NCI-H1105 treated with DMSO at 0.1 percent for 48 hours (cell line): ENCODE measurements at places on chromosomes 2 and 18.

DNA sequence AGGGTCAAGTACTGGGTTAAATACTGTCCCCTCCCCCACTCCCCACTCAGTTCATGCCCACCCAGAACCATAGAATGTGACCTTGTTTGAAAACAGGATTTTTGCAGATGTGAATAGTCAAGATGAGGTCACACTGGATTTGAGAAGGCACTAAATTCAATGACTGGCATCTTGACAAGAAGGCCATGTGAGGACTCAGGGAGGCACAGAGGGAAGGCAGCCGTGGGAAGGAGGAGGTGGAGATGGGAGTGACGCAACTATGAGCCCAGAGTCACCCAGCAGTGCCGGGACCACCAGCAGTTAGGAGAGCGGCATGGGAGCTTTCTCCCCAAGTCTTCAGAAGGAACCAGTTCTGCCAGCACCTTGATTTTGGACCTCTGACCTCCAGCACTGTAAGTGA is 257.3 kb downstream of the BCL2 start:
- DNase-seq = no peak

DNA sequence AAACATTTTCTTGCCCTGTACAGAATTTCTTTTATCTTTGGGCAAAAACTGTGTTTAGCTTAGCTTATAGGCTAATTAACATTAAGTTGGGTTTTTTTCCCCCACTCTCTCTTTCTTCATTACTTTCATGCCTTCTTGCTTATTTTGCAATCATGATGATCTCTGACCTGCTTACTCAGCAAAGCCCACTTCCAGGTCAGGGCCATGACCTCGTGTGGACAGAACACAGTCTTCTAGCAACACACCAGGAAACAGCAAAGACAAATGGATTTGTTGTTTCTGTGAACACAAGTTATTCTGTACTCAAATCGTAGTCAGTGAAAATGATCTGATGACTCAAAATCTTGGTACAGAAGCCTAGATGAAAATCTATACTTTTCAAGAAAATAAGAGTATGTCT is 60.7 kb downstream of the SPATS2L start:
- DNase-seq = no peak

DNA sequence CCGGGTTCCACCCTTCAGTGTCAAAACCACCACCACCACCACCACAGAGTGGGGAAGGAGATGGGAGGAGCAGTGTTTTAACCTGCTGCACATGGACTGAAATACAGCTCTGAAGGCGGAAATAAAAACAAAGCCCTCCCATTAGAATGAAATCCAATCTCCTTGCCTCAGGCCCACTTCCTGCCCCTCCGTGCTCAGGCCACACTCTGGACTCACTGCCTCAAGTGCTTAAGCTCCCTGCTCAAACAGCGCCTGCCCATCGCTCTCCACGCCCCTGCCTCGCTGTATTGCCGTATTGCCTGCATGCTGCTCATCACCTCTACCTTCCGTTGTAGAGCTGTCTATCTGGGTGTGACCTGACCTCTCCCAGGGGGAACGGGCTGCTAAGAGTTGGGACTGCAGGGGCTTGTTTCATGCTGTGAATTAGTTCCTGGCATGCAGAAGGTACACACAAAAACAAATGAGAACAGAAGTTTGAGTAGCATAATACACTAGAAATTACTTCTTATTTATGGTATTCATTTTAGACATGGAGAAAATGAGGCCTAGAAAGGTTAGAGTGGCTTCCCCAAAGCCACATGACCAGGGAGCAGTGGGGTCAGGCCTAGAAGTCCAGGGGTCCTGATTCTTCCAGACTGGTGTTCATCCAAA is 31.6 kb upstream of the NEB start:
- no peak for DNase-seq

GRCh38 chr18:54612237-54612636 is 21.2 kb downstream of the DYNAP start:
- DNase-seq = no peak

GRCh38 chr2:200382874-200383273 is 76.4 kb downstream of the SPATS2L start:
- no peak for DNase-seq

DNA sequence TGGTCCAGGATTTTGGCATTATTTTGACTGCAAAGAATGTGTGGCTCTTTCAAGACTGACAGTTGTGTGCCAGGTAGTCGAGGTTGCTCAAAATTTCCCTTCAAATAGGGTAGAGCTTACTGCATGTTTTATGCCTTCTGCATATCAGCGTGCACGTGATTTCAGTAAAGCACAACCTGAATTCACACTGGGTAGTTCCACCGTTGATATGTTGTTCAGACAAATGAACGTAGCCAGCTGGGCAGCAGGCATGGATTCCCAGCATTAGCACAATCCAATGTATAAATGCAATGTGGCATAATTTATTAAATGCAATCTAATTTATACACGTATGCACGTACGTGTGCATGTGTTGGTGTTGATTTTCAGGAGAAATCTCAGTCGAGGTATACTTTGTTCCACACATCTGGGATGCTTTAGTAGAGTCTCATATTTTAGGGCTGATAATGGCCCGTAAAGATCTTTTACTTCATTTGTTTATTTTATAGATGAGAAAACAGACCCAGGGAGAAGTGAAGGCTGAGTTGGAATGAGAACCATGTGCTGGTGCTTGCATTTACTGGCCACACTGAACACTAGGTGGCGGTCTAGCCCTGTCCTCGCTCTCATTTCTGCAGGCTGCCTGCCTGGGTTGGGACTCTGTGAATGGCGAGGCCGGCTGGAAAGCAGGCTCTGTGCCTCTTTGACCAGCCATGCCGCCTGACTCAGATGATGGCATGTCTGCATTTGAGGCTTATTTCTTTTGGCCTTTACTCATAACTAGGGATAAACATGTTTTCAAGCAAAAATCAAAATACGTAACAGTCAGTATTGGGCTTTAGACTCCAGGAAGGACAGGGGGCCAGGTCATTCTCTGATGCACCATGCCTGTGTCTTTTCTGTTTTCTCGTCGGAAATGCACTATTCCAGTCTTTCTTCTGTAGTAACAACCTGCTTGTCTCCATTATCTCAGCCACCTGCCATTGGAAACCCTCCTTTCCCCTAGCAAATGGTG is 120.4 kb downstream of the RNF144A start:
- peak; percentile 50 for DNase-seq

- DNase-seq = peak; percentile 42
Measured at GRCh38 chr2:145752091-145752806, 1232.3 kb upstream of the ZEB2 start.

DNA sequence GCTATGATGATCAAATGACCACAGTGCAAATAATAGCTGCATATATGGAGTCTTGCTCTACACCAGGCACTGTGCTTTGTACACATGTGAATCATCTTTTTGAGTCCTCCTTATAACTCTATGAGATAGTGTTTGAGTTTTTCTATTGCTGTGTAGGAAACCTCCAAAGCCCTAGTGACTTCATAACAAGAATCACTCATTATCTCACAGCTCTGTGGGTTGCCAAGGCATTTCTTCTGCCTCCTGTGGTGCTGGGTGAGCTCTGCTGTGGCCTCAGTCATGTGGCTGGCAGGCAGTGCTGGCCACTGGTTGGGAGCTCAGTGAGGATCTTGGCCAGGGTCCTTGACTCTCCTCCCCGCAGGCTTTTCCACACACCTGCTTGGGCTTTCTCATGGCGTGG is 153.4 kb downstream of the CAPN13 start:
- no peak for DNase-seq

GRCh38 chr18:66560094-66560493 is 43.8 kb downstream of the CDH19 start:
- DNase-seq = peak; percentile 58

GRCh38 chr2:212033888-212034287 is 504.7 kb downstream of the ERBB4 start:
- DNase-seq = no peak

DNA sequence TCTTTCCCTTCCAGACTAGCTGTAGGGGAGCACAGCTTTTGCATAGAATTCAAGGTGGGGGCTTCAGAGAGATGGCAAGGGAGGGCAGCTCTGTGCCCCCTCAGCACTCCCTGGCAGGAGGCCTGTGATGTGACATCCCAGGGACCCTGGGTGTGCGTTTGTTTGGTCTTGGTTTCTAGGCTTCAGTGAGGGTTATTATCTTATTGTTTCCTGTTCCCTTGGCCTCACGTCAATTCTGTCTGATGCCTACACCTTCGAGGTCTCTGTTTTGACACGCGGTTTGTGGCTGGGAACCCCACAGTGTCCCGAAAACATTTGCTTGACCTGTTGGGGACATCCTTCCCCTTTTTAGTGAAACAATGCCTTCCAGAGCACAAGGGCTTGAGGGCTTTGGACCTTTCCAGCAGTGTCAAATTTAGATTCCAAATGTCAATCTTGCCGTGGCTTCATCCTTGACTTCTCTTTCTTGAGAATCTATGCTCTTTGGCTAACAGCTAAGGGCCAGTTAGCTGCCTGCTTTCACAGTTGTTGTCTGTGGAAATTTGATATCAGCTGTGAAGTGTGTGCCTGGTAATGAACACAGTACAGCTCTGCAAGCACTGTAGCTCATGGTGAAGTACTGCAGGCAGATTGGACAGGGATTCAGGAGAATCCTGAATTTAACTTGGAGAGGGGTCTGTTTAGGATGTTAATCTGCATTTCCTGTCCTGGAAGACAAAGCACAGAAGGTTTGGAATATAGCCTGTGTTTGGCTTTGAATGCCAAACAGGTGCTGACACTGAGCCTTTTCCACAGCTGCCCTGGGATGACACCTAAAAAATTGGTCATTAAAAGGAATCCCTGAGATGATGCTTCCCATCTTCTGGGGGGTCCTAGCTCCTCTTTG is 108.2 kb upstream of the CXCR4 start:
- DNase-seq = no peak

DNA sequence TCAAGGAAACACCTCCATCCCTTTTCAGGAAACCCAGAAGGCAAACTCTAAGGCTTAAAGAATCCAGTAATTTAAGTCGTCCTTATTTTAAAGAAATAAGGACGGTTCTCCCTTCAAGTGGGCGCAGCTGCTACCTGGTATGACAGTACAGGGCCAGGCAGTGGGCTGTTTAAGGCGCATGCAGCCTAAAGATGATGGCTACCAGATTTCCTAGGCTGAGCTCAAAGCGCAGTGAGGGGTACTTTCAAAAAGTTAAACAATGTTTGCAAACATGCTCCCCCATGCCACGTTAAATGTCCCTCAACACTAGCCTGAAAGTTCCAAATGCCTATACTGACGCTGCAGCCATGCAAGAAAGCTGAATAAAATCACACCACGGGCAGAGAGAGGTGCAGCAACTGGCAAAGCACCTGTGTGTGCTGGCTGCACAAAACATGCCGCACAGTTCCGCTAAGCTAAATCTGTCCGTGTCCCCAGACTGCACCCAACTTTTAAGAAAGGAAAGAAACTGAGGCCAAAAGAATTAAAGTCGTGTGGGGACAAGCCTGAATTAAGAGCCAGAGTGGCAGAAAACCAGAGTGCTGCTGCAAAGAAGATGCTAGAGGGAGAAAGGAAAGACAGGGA is 583 bp downstream of the HIBCH start:
- peak; percentile 40 for DNase-seq

DNA sequence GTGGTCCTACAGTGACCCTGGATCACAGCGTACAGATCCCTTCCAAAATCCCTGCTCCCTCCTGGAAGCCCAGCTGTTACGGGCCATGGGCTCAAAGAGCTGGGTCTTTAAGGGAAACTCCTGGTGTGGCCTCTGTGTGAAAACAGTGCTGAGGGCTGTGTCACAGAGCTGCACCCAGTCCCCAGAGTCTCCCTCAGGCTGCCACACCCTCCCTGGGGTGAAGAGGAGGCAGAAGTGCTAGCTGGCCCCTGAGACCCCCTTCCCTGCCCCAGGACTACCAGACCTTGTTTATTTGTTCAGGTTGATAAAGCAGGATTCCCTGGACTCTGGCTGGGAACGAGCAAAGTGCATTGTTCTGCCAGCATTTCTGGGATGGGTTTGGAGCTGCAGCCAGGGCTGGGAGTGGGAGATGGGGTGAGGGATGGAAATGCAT is 7.7 kb downstream of the ATOH8 start:
- DNase-seq = no peak

GRCh38 chr2:111697560-111697959 is 186.4 kb downstream of the ANAPC1 start:
- no peak for DNase-seq

GRCh38 chr2:237827421-237827987 is 28.9 kb downstream of the RBM44 start:
- DNase-seq = no peak
